A549 treated with RU486 at 1 μM for 4 hours (cell line): ENCODE measurements at places on chromosomes 4 and X. TPM values are rescaled to one million over a fixed set of nuclear protein-coding genes. Genes with fewer than 3 reads are reported as not detected.

The SPATA4 gene
- 0.15 to 0.20 TPM (median 0.20 TPM) in 3 of 5 replicates, not detected in the others for total RNA-seq

The GPR82 gene
- total RNA-seq = not detected in 5 replicates

The USP17L25 gene
- total RNA-seq = not detected in 5 replicates

The PDZD4 gene
- total RNA-seq = 2.8 to 3.8 TPM (median 3.1 TPM) in 5 replicates

The SYP gene
- 2.2 to 3.3 TPM (median 2.8 TPM) in 5 replicates for total RNA-seq
